ENCODE measurements at places on chromosomes 1 and 21.

GRCh38 chr1:21852282-21853130 is 40.4 kb downstream of the LDLRAD2 start:
- no peak for DNase-seq

DNA sequence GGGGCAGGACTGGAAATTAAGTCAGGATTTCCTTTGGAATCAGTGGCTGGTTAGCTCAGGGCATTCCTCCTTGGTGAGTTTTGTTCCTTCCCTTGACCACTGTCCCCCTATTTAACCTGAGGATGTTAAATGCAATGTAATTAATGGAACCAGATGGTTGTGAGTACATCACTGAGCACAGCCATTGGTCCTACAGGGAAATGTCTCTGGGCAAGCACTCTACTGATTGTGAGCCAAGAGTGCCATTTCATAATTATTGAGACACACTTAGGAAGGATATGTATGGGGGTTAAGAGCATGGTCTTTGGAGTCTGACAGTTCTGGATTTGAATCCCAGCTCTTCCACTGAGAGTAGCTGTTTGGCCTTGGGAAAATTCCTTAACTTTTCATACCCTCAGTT is 74.4 kb downstream of the SPAG17 start:
- peak; percentile 7 for DNase-seq

GRCh38 chr1:84996846-84997666 is at the start of gene MCOLN2:
Gene MCOLN2 (minus strand): TSS chr1:84997113. CDS start chr1:84996872, 241 bp downstream.
- DNase-seq: no peak

GRCh38 chr1:43453442-43454269 is at the start of gene HYI:
Gene HYI (minus strand): TSS chr1:43453931. CDS start chr1:43453793, 138 bp downstream.
- DNase-seq: no peak

- DNase-seq: peak; percentile 89
Observed at GRCh38 chr1:227343727-227344551, 25.6 kb upstream of the CDC42BPA start.

- DNase-seq: peak; percentile 12
Observed at GRCh38 chr1:204258213-204259115, 44.7 kb upstream of the GOLT1A start.

DNA sequence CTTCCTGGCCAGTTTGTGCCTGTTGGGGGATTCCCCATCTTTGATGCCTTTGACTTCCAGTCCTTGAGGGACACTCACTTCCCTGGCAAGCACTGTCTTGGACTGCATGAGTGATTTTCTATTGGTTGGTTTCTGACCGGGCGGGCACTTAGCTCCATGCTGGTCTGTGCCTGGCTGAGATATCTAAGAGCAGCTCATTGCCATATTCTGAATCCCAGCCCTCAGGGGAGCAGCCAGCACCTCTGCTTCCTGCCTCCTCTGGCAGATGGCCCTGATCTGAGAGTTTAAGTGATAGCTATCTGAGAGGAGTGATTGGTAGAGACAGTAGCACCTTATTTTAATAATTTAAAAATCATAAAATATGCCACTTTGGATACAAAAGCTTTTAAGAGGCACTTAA is 52.5 kb downstream of the DISC1 start:
- no peak for DNase-seq

- DNase-seq: no peak
Observed at GRCh38 chr1:100995198-100995988, 30.2 kb downstream of the DPH5 start.

GRCh38 chr1:200665861-200666260 is 3.8 kb downstream of the DDX59 start:
- DNase-seq: no peak

DNA sequence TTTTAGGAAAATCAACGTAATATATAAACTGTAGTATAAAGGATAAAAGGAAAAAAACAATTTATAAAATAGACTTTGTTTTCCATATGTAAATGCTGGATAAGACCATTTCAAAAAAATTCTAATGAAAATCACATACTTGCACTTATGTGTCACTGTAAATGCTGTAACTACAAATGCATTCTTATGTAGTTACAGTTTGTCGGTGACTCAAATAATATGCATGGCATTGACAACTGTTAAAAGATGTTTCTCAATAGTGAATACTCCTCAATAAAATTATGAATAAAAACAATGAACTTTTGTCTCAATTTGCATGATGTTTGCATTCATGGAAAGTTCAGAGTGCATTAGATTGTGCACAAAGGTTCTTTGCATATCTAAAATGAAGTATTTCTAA is 614.0 kb upstream of the CHRM3 start:
- DNase-seq: no peak

DNA sequence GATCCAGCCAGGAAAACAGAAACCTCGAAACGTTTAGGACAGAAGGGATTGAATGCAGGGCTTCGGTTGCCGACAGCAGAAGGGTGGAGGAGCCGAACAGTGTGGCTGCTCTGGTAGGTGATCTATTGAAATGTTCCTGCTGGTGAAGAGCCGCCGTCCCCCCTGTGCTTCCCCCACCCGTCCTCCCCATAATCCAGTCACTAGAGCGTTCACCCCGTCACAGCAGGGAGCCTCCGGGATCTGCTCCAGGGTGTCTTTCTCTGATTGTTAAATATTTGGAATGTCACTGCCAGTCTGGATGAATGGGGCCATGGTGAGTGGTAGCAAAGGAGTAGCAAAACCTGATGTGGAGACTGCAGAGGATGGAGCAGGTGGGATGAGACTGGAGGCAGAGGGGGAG is 255.1 kb upstream of the CSF3R start:
- no peak for DNase-seq

DNA sequence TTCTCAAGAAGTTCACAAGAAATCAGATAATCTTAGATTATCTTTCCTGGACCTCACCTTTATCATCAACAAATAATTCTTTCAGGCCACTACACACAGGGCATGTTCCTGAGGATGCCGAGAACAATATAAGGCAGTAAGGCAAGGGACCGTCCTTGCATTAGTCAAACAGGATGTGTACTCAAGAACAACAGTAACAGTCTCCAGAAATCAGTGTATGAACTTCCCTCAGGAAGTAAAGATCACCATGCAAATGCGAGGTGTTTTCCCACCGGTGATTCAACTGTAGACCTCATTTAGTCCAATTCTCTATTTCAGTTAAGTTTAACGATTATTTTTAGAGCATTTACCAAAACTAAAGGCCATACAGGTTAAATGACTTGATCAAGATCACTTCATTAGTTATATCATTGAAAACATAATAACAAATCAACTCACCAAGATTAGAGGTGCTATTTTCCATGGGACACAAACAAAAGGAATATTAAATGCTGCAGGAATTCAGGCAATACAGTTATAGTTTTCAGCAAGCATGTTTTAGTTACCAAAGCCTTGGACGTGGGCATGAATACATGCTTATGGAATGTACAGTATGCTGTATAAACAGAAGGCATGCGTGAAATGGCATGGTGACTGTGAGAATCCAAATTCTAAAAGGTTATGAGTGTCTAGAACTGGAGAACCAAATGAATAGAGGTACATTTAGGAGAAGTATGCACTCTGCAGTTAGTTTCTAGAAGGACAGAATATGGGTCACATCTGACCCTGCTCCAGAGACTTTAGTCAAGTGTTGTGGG is 145.2 kb downstream of the TNR start:
- no peak for DNase-seq

DNA sequence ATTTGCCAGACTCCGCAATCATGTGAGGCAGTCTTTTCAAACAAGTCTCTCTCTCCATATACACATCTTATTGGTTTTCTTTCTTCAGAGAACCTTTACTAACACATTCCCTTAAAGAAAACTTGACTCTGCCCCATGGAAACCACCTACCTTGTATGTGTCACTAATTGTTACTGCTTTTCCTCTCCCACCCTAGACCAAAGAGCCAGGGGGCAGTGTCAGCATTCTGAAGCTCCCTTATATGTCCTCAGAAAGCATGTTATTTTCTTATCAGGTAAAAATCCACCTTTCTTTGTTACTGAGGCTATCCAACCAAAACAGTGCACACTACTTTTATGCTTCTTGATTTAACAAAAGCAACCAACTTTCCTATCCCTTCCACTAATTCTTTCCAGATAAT is 98.9 kb upstream of the SLC5A9 start:
- no peak for DNase-seq

DNA sequence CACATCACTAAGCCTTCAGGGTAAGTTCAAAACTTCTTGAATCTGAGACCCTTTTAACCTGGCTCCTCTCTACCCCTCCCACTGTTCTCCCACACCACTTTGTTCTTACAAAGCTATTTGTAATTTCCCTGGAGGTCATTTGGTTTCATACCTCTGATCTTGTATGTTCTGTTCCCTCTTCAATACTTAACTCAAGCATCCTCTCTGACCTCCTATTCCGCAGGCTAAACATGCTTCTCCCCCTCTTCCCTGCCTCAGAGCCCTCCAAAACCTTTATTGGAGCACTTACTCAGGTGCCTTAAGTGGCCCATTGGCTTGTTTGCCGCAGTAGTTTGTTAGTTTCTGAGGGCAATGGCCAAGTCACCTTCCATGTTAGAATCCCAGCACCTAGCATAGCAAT is 54.8 kb downstream of the SSX2IP start:
- no peak for DNase-seq

- DNase-seq: no peak
Observed at GRCh38 chr1:152965853-152966252, 4.6 kb upstream of the SPRR4 start.

DNA sequence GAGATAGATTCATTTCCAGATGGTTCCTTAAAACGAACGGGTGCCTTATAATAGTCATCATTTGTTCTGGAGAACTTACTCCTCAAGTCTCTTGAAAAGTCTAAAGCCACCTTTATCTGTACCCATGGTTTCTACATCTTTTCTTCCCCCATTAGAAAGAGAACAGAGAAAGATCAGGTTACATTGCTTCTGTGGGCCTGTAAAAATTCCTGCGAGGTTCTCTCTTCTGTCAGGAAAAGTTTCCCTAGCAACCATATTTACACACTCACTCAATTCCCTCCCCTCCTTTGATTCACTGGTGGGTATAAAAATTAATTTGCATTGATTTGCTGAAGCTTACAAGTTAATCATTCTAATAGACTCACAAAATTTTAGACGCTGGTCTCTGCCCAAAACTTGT is 6.7 kb downstream of the PHC2 start:
- DNase-seq: no peak

DNA sequence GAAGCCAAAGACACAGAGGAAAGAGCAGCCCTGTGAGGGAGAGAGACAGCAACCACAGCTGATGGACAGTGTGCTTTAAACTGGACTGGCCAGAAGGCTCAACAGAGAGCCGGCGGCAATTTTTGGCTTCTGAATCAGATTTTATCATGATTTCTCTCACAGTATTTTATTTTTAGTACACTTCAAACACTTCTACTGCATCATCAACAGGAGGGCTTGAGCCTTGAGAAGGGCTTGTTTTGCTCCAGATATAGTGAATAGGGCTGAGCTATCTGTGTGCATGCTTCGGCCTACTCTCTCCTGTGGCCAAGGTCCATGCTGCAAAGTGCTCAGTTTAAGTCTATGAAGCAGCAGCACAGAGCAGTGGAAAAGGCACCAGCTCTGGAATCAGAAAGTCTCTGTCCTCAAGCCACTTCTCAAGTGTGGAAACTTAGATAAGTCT is 33.3 kb downstream of the ADCY10 start:
- DNase-seq: no peak

GRCh38 chr1:81452693-81453366 is 347.9 kb upstream of the ADGRL2 start:
- DNase-seq: no peak

DNA sequence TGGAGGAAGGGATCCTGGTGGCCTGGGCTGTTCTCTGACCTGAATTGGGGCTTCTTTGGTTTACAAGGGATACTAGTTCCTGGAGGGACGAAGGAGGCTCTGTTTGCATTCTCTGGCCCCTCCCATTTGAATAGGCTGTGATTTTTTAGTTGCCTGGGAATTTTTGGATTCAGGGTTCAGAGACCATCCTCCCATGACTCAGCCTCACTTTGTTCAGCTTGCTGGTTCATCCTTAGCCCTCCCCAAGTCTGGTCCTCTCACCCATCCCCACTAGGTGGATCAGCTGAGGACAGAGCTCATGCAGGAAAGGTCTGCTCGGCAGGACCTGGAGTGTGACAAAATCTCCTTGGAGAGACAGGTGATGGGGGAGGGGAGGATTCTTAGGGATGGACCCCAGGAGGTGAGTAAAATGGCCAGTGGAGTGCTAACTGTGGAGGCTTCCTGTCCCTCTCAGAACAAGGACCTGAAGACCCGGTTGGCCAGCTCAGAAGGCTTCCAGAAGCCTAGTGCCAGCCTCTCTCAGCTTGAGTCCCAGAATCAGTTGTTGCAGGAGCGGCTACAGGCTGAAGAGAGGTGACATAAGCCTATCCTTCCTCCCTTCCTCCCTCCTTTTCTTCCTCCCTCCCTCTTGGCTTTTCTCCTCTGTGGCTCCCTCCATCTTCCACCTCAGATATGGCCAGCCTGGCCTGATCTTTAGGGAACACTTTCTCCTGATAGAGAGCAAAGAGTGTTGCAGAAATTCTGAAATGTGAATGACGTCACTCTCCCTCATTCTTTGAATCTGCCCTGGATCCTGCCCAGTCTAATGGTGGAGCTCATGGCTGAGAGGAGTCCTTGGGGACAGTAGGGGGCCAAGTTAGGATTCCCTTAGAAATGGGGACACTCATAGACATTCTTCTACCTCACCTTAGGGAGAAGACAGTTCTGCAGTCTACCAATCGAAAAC is 4.5 kb upstream of the TUFT1 start:
- DNase-seq: no peak

GRCh38 chr1:24094554-24094953 is 17.4 kb downstream of the MYOM3 start:
- no peak for DNase-seq

- no peak for DNase-seq
Observed at GRCh38 chr1:205492774-205493173, 11.7 kb upstream of the CDK18 start.

GRCh38 chr1:29893806-29894205 is 657.5 kb downstream of the PTPRU start:
- no peak for DNase-seq

- DNase-seq: no peak
Observed at GRCh38 chr1:164771041-164771618, 212.1 kb downstream of the PBX1 start.

DNA sequence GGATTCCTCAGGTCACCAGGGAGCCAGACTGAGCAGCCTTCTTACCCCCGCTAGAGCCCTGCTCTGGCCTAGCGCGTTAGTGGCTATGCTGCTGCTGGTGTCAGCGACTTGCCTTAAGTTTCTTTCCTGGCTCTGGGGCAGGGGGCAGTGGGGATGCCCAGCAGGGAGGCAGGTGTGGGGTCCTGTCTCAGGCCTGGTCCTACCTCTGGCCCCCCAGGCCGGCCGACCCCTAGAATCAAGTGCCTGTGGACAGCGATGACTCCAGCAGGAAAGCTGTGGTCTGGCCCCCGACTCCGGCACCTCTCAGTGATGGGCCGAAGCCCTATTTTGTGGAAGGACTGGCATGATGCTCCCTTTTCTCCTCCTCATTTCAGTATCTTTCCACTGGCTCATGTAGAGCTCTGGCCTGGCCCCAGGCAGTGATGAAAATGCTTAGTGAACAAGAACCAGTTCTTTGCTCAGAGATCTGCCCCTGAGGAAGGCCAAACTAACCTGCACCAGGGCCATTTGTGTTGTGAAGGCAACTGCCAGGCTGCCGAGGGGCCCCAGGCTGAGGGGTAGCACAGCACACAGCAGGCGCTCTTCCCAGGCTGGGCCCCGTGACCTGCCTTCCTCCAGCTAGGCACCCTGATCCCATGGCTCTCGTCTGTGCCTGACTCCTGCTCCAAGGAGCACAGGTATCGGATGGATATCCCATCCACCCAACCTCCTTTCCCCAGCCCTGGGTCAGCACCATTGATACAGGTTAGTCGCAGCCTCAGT is 23.7 kb downstream of the MRPL37 start:
- DNase-seq: no peak

- DNase-seq: no peak
Observed at GRCh38 chr1:245558069-245558468, 403.3 kb downstream of the KIF26B start.

Measured in GM04503 (cell line).